Mammary epithelial cell (primary cell): ENCODE measurements at places on chromosomes 6 and 20. TPM values are rescaled to one million over a fixed set of nuclear protein-coding genes. Genes with fewer than 3 reads are reported as not detected.

- DNase-seq = no peak
Observed at GRCh38 chr6:141123497-141123896, 1009.2 kb upstream of the GJE1 start.

DNA sequence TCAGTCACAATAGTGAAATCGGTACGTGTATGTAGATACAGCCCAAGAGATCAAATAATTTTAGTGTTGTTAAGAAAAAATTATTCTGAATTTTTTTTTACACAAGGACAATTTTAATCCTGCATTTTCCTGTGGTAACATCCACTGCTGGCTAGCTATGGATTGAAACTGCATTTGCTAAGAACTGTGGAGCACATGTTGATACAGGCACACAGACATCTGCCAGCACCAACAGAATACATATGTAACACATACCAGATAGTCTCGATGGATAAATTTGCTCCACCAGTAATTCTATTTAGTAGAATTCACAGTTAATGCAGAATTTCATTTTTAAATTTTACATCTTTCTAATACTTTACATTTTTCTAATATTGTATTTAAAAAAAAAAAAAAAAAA is 2.2 kb downstream of the ASIP start:
- DNase-seq = no peak

GRCh38 chr6:113855500-113856374 is 1.4 kb upstream of the MARCKS start:
- peak; percentile 60 for DNase-seq

DNA sequence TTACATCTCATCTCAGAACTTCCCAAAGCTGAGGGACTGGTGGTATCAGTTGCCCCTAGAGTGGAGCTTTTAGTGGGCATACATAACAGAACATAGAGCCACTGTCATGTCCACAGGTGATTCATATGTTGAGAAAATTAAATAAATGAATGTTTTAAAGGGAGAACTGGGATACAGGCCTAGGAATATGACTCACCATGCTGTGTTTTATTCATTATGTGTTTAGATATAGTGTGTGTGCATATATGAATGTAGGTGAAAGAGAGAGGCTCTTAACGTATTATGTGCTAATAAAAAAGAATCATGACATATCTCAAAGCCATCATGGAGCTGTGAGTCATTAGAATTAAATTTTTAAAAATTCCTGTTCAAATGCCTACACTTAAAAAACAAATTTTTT is 332.2 kb upstream of the RSPO3 start:
- DNase-seq = no peak

- DNase-seq = no peak
Observed at GRCh38 chr6:79684876-79685275, 53.7 kb downstream of the SH3BGRL2 start.

GRCh38 chr6:170004585-170005210 is 253.3 kb downstream of the ERMARD start:
- DNase-seq = no peak

DNA sequence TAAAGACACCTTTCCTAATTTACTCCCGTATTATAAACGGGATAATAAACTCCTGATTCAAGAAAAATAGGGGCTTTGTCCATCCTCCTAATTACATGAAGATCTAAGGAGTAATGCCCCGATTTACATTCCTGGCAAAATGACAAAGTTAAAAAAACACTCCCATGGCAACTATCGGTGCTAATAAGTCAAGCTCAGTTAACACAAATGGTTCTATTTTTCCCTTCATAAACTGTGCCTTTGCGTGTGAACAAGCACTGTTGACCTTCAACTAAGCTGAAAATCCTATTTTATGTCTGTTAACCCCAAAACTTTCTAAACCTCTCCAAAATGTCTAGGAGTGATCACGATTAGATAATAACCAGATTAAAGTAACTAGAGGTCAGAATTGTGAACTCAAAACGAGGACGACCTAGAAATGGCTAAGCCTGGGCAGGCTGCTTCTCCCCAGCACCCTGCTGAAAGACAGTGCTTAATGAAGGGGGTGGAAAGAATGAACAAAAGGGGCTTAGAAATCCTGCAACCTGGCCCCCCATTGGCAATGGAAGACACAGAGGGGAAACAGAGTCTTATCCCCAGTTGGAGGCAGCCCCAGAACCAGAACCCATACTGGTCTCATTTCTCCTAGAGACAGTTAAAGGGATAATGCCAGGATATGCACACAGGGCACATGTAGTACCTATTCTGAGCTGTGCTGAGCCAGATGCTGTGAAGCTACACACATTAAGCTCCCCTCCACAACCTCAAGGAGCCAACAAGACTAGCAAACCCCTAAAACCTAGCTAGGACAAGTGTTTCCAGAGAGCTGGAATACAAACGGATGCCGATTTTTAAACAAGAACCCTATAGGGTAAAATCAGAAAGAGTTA is 23.0 kb downstream of the SLC23A2 start:
- no peak for DNase-seq

DNA sequence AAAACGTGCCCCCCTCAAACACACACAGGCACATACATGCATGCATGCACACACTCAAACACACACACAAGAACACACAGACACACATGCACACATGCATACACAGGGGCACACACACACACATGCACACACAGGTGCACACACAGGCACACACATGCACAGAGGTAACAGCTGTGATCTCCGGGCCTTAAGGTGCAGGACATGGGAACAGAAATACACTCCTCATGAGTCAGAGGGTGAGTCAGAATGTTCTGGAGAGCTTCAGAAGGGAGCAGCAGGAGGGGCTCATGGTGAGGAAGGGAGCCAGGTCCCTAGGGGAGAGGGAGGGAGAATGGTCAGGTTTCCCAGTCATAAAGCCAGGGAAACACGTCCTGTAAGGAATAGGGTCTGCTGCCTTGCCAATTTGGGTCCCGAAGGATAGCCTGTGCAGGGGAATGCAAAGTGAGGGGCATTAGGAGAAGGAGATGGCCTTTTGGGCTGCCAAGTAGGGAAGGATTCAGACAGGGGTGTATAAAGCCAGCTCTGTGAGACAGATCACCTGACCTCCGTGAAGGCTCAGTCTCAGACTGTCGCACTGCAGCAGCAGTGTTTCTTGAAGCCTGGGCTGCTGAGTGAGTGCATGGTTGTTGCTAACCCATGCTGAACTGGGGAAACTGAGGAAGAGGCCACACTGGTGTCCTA is 123.9 kb downstream of the MAFB start:
- peak; percentile 85 for DNase-seq

- no peak for DNase-seq
Observed at GRCh38 chr6:25623879-25624278, 28.1 kb upstream of the SCGN start.

GRCh38 chr20:19893356-19893755 is 123.8 kb upstream of the NAA20 start:
- DNase-seq = peak; percentile 20

- DNase-seq = no peak
Observed at GRCh38 chr6:102798636-102799035, 1405.1 kb downstream of the GRIK2 start.

DNA sequence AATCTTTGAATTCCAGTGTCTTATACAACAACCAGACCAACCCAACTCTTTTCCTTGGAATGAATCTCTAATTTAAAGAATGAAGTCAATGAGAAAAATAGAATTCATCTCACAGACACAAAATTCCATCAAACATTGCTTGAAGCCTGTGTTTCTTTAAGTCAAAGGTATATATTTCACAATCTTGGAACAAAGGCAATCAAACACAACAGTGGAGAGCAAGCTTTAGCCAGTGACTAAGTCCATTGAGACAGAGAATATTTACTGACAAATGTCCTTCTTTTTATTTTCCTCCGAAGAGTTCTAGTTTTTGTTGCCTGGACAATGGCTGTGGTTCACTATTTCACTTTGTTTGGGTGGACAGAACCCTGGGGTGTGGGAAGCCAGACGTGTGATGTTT is 35.8 kb downstream of the MEP1A start:
- no peak for DNase-seq

GRCh38 chr6:8193541-8193940 is 91.2 kb upstream of the EEF1E1 start:
- DNase-seq = no peak

- DNase-seq = no peak
Observed at GRCh38 chr20:35681960-35682359, 17.2 kb downstream of the NFS1 start.

DNA sequence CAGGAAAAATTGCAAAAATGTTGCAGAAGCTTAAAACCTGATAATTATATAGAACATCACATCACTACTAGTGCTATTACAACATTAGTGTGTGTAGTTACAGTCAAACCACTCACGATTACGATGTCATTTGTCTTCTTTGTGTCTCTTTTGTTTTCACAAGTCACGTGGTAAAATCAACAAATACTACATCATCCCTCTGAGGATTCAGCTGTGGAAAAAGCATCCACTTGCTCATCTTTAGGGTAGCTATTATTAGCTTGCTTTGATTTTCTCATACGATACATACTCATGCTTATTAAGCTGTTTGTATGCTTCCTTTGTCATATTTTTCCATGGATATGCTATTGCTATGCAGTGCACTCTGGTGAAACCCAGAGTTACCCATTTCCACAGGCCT is 22.2 kb upstream of the ATXN1 start:
- no peak for DNase-seq

GRCh38 chr6:89836639-89837222 is 7.1 kb downstream of the CASP8AP2 start:
- no peak for DNase-seq

DNA sequence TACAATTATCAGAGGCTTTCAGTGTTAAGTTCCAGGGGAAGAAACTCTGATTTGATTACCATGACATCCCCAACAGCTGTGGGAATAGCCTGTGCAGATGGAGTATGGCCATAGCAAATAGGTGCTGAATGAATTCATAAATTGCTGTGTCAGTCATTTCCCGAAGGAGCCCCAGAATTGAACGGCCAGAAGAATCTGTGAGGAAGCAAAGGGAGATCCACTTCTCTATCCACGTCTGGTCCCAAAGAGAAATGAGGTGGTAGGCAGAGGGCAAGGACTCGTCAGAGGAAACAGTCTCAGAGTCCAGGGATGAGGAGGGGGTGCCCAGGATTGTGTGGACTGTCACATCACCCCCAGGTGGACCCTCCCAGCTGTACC is 3.1 kb upstream of the TAF8 start:
- DNase-seq = no peak

- DNase-seq = no peak
Observed at GRCh38 chr6:156175971-156176421, 601.2 kb upstream of the ARID1B start.

- no peak for DNase-seq
Observed at GRCh38 chr6:79372757-79373156, 138.3 kb upstream of the HMGN3 start.

DNA sequence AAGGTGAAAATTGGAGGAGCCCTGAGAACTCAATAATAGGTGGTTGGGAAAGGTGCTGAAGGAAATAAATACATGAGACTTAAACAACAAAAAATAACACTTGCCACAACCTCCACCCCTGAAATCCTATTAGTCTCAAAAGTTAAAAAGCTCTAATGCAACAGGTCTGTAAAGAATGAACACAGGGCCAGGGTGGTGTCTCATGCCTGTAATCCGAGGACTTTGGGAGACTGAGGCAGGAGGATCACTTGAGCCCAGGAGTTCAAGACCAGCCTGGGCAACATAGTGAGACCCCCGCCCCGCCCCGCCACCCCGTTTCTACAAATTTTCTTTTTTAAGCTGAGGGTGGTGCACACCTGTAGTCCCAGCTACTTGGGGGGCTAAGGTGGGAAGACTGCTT is 1.1 kb upstream of the ZKSCAN8 start:
- DNase-seq = no peak

- peak; percentile 53 for DNase-seq
Observed at GRCh38 chr6:110512991-110513390, 36.6 kb upstream of the SLC22A16 start.

GRCh38 chr6:18497006-18497405 is 109.9 kb downstream of the RNF144B start:
- DNase-seq = no peak

GRCh38 chr6:125733516-125734300 is 15.7 kb upstream of the HEY2 start:
- DNase-seq = no peak

DNA sequence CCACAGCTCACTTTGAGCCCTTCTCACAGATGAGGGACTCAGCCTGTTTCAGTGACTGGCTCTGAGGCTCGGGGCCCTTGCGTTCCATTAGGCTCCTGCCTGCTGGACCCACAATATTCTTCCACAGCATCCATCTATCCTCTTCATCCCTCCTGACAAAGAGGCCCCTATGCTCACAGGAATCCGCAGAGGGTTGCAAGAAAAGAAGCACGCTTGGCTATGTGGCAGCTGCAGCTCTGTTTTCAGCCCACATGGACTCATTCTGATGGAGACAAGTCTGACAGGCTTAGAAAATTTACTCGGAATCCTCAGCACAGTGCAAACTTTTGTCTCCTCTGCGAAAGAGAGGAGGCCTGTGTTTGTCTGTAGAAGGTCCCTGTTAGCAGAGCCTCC is 207.5 kb downstream of the SYNDIG1 start:
- no peak for DNase-seq

DNA sequence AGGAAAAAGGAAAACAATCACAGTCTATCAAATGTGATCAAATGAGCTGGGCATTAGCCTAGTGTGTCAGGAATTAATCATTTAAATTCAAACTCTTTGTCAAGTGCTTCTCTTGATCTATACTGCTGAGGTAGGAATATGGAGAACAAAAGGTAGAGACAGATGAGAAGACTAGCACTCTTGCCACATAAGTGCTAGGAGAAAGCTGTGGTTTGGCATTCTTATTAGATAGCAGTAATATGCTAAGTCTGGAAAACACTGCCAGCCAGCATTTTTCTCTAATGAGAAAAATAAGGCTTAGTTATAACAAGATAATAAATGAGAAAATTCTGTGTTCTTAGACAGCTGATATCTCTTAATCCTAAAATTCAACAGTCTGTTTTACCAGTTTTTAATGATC is 38.9 kb downstream of the ORC3 start:
- no peak for DNase-seq

DNA sequence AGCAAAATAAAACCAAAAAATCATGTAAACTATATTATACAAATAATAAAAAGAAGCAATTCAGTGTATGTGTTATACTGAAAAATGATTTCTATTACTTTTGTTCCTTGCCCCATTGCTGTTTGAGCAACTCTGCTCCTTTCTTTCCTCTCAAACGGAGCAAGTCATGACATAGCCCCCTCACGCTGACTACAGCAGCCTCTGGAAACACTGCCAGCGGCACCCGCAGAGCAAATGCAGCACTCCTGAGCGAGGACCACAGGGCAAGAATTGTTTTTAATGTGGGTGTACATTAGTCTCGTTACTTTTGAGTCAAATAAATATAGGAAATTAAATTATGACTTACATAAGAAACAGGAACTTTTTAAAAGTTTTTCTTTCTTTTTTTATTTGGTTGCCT is 350.1 kb upstream of the HSF2 start:
- peak; percentile 47 for DNase-seq

Gene IL17F
- not detected for polyA plus RNA-seq

Gene LGSN
- polyA plus RNA-seq = not detected

Gene XKR7
- polyA plus RNA-seq = not detected

Gene TRIM31
- polyA plus RNA-seq = 0.07 TPM

Gene MYLK4
- 0.12 TPM for polyA plus RNA-seq

Gene PACRG
- polyA plus RNA-seq = not detected

Gene BPIFB4
- not detected for polyA plus RNA-seq

Gene FIG4
- 6.5 TPM for polyA plus RNA-seq

Gene GLP1R
- not detected for polyA plus RNA-seq

Gene BMP5
- not detected for polyA plus RNA-seq

Gene SGK1
- 130 TPM for polyA plus RNA-seq

Gene NT5E
- 148 TPM for polyA plus RNA-seq

Gene PRELID3B
- polyA plus RNA-seq = 49.5 TPM

Gene MTFR2
- polyA plus RNA-seq = 13.2 TPM

Gene DPPA5
- polyA plus RNA-seq = not detected
